ENCODE measurements at places on chromosomes 11 and 22.

- no peak for DNase-seq
These were observed 5.5 kb upstream of the PIM3 start for GRCh38 chr22:49954991-49955580.

GRCh38 chr11:75024068-75024449 is 35.3 kb downstream of the NEU3 start:
- DNase-seq = no peak

DNA sequence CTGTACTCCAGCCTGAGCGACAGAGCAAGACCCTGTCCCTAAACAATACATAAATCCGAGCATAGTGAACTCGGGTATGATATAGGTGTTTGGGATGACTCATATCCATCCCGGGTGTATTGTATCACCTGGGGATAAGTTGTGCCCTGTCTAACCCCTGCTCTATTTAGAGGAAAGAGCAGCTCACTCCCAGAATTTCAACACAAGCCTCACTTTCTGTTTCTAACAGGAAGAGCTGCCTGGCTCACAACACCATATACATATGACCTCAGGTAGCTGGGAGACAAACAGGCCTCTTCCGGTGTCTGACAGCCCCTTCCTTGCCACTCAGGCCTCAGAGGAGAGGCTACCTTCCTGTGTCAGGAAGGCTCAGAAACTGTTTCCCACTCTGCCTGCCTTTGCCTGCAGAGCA is 9.9 kb upstream of the MICALL1 start:
- DNase-seq = peak; percentile 67

DNA sequence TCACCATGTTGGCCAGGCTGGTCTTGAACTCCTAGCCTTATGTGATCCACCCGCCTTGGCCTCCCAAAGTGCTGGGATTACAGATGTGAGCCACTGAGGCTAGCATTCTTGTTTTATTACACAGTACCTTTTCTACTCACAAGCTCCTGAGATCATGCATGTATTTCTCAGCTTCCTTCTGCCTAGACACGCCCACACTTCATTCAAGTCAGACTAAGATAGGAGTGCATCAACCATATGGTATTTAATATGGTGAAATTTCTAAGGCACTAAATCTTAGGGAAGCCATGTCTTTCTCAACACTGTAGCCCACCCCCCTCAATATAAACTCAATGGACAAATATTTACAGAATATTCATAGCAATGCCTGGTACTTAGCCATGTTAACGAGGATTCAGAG is 62.1 kb downstream of the SLC25A17 start:
- no peak for DNase-seq

DNA sequence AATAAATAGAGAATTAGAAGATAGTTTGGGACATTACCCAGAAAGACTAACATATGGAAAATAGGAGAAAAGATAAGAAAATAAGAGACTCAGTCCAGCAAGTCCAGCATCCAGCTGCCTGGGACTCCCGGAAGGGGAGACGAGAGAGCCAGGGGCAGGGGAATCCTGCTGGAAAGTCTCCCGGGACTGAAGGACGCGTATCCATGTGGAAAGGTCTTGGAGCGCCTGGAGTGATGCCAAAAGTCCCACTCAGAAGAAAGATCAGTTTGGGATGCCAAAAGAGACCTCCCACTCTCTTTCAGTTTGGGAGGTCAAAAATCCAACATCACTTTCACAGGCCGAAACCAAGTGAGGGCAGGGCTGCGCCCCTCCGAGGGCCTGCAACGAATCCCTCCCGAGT is 30.7 kb downstream of the LRFN4 start:
- DNase-seq = no peak

DNA sequence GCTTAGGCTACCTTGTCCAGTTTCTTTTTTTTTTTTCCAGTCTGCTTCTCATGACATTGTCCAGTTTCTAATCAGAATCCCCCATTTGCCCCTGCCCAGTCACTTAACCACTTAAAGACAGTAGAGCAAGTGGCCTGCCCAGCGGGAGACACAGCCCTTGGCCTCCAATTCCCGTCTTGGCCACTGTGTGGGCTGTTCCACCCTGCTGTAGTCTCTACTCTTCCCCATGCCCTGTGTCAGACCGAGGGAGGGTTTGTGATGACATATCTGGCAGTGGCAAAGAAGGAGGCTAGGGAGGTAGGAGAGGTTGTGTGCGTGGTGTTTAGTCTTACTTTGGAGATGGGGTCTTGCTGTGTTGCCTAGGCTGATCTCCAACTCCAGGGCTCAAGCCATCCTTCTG is 11.5 kb downstream of the PPFIA1 start:
- no peak for DNase-seq

- no peak for DNase-seq
These were observed 7.0 kb upstream of the CASP12 start for GRCh38 chr11:104905271-104905670.

DNA sequence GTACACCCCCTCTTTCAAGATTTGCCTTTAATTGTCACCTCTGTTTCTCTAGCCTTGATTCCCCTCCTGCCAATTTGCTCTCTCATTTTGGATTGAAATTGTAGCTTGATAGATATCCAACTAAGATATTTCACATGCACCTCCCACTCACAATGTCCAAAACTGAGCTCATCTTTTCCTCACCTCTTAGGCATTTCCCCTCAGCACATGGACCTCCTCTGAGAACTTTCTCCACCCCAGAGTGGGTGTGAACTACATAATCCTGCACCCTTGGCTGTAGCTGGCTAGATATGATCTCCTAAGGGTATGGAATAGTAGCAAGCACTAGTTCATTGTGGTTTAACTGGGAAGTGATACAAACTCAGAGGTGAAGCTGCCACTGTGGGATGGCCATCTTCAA is 91.5 kb upstream of the SESN3 start:
- DNase-seq = no peak

DNA sequence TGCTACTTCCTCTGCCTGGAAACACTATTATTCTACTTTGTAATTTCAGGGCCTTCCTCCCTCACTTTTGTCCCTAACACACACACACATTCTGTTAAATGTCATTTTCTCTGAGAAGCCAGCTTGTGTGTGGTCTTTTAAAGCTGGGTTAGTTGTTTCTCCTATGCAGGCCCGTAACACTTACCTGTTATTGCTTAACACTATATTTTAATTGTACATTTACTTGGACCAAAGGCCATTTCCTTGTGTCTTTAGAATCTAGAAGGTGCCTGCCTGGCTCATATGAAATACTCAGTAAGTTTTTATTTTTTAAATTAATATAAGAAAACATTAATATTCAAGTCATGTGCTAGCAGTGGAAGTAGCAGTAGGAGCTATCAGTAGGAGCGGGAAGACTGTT is 30.6 kb downstream of the FAR1 start:
- DNase-seq = no peak

DNA sequence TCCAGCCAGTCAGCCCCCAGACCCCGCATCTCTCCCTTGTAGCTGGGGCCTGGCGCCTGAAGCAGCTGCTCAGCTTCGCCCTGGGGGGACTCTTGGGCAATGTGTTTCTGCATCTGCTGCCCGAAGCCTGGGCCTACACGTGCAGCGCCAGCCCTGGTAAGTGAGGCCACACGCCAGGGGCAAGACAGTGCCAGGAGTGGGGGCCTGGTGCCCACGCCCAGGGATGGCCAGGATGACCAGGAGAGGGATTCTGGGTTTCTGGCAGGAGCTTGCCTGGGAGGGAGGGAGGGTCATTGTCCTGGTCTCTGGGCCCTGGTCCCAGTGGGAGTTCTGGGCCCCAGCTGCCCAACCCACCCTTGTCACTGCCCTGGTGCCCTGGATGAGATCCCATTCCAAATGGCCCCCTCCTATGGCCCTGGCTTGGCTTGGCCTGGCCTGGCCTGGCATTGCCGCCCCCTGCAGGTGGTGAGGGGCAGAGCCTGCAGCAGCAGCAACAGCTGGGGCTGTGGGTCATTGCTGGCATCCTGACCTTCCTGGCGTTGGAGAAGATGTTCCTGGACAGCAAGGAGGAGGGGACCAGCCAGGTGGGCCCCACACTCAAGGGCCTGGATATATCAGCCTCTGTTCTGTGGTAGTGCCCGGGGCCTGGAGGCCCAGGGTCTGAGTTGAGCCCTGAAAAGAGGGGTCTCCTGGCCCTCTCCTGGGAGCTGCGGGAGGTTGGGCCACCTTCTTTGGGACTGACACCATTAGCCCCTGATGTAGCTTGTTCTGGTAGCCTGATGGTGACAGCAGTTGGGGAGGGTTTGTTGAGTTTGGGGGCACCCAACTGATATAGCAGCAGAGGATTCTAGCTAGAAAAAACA is 3.7 kb downstream of the SLC39A13 start:
- DNase-seq = peak; percentile 64

All from ELF-1 (cell line).